ENCODE measurements at places on chromosomes 12 and 14. TPM values are rescaled to one million over a fixed set of nuclear protein-coding genes. Genes with fewer than 3 reads are reported as not detected.

- DNase-seq = no peak
These were observed 86.8 kb downstream of the RFLNA start for GRCh38 chr12:124381456-124382296.

GRCh38 chr14:69543341-69544115 lies 31.1 kb downstream of the CCDC177 start:
- DNase-seq = peak; percentile 4

DNA sequence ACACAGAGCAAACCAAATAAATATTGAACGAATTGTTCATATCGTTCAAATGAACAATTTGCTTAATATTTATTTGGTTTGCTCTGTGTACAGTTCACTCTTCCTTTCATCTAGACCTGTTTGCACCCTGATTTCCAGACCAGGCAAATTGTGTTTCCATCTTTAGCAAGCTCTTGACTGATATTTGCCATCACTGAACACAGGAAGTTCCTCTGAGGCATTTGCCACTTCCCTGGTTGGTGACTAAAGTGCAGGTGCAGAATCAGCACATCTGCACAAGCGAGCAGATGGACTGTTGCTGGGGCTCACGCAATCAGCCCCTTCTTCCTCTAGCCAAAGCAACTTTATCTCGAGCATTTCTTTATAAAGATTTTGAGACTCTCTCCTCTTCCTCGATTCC lies 112.9 kb downstream of the DAAM1 start:
- peak; percentile 1 for DNase-seq

DNA sequence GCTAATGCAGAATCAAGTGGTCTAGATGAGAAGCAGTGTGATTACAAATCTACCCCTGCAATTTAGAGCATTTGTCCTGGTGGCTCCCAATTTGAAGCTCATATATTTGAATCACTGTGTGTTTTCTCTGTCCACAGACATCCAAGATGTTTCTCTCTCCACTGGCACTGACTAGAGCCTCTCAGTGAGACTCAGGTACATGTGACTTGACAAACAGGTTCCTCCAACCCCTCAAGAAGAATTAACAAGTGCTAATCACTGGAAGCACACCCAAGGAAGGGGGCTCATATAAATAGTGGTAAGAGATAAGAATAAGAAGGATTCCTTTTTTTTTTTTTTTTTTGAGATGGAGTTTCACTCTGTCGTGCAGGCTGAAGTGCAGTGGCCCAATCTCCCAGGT lies 20.5 kb downstream of the OR10G2 start:
- DNase-seq = no peak

The KITLG gene
- total RNA-seq = not detected

DNA sequence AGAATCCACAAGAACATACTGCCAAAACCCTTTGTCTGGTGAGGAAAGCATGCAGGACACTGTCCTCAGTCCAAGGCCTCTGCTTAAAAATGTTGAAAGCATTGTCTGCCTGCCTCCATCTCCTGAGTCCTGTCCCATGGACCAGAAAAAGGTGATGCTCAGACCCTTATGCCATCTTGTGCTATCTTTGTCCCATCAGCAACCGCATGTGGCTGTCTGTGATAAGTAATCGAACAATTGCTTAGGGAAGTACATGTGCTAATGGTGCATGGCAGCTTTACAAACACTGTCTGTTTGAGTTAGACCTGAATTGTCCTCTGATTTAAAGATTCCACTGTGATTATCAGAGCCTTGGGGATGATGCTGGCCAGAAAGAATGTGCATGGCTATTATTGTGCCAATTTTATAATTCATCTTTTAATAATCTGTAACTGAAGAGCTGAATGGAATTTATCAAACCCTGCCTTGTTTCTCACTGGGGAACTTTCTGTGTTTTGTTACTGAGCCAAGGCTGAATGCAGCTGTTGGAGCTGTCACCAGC lies 177.5 kb downstream of the DACT1 start:
- no peak for DNase-seq

GRCh38 chr12:123034865-123035264 lies 54.4 kb downstream of the ARL6IP4 start:
- no peak for DNase-seq

GRCh38 chr14:37466003-37466622 lies 128.9 kb downstream of the FOXA1 start:
- DNase-seq = no peak

The STXBP6 gene
- total RNA-seq = not detected

GRCh38 chr14:105102893-105103292 lies 37.7 kb upstream of the GPR132 start:
- DNase-seq = no peak

- DNase-seq = no peak
These were observed 46.5 kb downstream of the ST8SIA1 start for GRCh38 chr12:22287776-22288621.

- DNase-seq = no peak
These were observed 135.1 kb downstream of the PPM1H start for GRCh38 chr12:62799766-62800406.

GRCh38 chr12:16021676-16022075 lies 110.5 kb downstream of the DERA start:
- DNase-seq = no peak

DNA sequence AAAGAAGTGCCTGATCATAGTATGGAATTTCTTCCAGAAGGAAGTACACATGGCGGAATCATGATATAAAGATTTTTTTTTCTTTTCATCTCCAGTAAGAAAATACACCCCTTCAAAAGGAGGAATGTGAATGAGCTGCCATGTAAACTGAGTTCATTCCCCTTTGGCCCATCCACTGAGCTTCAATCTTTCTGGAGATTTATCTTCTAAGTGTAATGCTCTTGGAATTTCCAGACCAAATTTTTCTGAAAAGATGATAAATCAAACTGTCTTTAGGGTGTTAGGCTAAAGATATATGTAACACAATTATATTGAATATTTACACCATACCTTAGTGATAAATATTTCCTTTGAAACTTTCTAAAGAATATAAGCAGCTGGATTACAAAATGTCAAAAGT lies 5.2 kb downstream of the DCN start:
- DNase-seq = no peak

DNA sequence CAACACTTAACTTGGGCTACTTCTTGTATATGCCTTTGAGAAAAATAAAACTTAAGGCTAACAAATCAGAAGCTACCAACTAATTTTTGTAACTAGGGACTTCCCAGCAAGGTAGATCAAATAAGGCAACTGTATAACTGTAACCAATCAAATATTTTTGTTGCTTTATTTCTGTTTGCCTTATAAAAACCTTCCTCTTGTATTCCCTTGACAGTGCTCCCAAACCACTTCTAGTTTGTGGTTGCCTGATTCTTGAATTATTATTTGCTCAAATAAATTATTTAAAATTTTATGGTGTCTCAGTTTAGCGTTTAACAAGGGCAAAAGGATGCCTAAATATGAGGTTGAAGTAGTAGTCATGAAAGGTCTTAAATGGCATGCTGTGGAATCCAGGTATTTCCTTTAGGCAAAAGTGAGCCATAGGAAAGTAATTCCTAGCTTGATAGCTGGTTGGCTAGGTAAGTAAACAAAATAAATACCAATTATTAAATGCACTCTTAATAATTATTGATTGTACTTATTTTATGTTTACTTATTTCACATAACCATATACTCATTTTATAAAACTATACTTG lies 632.6 kb downstream of the RPL10L start:
- DNase-seq = no peak

DNA sequence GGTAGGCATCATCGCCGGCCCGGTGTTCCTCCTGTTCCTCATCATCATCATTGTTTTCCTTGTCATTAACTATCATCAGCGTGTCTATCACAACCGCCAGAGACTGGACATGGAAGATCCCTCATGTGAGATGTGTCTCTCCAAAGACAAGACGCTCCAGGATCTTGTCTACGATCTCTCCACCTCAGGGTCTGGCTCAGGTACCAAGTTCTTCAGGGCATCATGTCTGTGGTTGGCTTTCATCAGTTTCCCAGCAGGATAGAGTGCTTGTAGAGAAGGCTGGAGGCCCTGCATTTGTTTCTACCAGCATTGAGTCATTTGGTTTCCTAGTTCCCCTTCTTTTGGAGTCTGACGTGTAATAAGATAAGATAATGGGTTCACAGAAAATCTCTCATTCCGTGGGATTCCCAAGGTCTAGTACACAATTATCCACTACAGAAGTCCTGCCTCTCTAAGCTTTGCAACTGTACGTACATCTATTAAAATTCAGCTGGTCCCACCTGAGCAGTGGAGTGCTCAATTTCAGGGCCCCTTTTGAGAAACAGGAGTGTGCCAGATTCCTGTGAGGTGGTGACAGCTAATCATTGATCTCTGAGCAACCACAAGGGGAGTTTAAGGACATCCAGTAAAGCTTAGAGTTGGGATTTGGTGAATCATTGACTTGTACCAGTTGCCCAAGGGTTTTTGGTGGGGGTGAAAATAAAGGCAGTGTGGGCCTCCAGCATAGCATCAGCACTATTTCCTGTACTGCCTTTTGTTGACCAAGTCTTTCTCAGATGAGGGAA lies 25.1 kb downstream of the ACVR1B start:
- peak; percentile 46 for DNase-seq

The KRT7 gene
- total RNA-seq = not detected

DNA sequence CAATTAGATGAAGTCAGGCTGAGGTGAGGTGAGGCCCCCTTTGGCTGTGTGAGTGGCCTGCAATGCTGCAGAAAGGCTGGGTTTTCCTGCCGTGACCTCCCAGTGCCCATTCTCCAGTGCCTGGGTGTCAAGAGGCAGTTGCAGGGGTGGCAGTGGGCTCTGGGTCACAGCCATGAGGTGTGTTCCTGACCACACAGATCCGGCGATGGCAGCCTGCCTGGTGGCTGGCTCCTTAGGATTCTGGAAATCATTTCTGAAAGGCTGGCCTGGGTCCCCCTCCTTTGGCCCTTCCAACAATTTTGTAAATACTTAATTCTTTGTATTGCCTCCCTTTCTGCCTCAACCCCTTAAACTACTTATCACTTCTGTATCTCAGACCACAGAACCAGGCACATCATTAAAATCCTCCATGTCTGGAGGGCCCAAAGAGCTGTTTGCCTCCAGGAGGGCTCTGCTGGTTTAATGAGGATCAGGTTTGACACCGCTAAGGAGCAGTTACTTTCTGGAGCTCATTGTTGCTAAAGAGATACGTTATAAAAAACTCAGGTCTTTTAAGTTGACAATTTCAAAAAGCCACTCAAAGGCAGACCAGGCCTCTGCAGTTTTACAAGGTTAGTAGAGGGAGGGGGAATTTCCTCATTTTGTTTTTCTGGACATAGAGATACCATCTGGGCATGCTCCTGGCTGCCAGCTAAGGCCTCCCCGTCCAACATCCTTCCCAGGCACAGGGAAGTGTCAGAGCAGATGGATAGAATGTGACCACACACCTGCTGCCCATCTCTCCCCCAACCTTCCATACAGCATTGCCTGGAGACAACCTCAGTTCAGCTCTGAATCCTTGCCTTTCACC lies 204.4 kb downstream of the FOXN3 start:
- DNase-seq = no peak

The MYBPC1 gene
- total RNA-seq = not detected

- no peak for DNase-seq
These were observed 28.8 kb upstream of the CEP83 start for GRCh38 chr12:94488463-94488862.

GRCh38 chr12:31749024-31749704 lies 20.3 kb upstream of the AMN1 start:
- DNase-seq = peak; percentile 43

- DNase-seq = no peak
These were observed 2.9 kb downstream of the ABHD12B start for GRCh38 chr14:50874757-50875156.

DNA sequence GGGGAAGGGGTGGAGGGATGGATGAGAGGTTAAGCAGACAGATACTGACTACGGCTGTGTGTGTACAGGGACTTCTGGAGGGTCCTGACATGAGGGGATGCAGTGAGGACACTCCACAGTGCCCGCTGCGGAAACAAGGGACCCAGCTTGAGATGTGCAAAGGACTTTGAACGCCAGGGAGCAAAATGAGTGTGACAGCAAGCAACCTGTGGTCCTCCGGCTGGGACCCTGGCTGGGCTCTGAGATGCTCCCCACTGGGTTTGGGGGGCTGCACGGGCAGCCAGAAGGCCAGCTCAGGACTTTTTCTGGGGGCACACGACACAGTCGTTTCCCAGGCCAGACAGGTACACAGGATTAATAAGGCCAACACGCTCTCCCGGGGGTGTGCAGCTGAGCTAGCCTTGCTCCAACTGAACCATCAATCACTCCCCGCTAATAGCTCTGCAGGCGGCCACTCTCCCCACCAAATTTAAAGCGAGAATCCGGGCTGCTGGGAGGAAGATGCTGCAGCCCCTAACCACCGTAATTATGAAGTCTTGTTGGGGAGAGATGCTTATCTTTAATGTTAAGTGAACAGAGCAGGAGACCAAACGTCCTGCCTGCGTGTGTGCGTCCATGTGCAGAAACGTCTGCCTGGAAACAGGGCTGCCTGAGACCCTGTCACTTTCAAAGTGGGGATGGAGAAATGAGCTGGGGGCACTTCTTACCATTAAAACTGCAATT lies 51.6 kb upstream of the DLK1 start:
- no peak for DNase-seq

DNA sequence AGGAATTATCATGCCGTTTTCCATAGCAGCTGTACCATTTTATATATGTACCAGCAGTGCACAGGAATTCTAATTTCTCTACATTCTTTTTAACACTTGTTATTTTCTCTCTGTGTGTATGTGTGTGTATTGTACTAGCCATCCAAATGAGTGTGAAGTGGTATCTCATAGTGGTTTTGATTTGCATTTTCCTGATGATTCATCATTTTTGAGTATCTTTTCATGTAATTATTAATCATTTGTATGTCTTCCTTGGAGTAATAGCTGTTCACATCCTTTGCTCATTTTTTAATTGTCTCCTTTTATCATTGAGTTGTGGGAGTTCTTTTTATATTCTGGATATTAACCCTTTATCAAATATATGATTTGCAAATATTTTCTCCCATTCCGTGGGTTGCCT lies 95.6 kb upstream of the MANSC4 start:
- no peak for DNase-seq

The NEUROD4 gene
- not detected for total RNA-seq

- DNase-seq = no peak
These were observed 159.8 kb downstream of the CPNE8 start for GRCh38 chr12:38745601-38746000.

DNA sequence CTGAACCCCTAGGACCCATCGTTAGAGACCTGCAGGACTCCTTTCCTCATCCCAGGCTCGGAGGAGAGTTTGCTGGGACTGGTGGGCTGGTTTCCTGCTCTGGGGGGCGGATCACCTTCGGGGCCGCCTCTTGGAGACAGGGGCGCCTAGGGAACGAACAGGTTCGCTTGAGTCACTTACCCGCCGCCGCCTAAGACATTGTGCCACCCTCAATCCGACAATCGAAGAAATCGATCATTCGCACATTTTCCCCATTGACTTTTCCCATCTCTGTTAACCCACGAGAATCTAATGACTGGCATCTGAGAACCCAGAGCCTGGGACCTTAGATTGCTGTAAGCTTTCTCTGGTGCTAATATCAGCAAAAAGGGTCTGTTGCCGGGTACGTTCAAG lies 322 bp downstream of the SLC39A9 start:
- DNase-seq = no peak

Data from CD4-positive, alpha-beta T cell (primary cell).